ENCODE measurements at places on chromosomes 12 and 14.

- no peak for DNase-seq
These were observed 160.7 kb downstream of the PHLDA1 start for GRCh38 chr12:75870878-75871277.

GRCh38 chr12:104694161-104694560, 237.4 kb downstream of the CHST11 start:
- no peak for DNase-seq

DNA sequence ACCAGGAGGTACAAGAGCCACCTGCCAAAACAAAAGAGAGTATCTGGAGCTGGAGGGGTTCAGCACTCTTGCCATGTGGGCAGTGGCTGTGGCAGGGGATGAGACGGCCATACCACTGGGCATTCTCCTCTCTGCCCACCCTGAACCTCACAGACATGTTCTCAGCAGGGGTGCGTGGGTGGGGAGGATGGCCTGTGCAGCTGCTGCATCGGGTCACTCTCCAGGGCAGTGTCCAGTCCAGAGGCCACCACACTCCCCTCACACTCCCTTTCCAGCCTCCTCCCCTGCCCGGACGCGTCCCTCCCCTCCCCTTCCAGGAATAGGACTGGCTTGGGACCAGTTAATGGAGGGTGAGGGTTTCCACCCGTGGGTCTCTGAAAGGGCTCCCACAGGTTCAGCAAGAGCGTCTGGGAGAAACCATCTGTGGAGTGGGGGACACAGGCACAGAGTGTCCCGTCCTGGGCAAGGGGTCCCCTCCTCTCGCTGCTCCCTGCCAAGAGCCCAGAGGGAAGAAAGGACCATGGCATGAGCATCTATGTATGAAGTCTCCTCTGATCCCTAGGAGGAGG, 501 bp downstream of the C1R start:
- no peak for DNase-seq

DNA sequence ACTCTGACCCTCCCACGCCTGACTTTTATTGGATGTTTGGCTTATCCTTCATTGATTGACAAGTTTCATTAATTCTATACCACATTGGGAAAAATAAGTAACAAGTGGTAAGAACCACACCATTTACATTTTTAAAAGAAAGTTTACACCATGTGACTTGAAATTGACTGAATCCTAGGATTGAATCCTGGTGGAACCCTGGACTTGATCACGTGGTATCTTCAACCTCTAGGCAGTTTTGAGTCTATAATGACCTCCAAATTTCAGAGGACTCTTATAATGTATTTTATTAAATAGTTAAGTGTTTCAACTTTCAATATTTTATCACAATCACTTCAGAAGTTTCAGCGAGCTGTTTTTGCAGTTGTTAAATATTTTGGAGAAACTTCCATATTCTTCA, 172.0 kb downstream of the SLC6A15 start:
- DNase-seq: no peak

GRCh38 chr12:43836475-43836989, 651 bp downstream of the TMEM117 start:
- no peak for DNase-seq

DNA sequence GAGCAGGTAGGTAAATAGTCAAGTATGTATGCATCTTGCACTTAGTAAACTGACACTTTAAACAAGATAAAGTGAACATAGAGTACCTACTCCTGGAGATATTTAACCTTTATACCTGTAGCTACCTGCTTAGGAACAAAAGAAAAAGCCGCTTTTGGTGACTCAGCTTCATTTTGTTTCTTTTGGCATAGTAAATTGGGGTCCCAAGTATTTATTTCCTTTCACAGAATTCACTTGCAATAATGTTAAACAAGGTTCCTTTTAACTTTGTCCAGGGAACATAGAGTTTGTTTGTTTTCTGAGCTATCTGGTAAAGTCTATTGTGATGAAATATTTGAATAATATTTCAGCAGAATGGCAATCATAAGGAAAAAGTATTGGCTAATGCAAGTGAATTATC, 20.0 kb downstream of the SLCO1B3 start:
- no peak for DNase-seq

GRCh38 chr12:27176765-27177164, 67.3 kb upstream of the STK38L start:
- peak; percentile 18 for DNase-seq

DNA sequence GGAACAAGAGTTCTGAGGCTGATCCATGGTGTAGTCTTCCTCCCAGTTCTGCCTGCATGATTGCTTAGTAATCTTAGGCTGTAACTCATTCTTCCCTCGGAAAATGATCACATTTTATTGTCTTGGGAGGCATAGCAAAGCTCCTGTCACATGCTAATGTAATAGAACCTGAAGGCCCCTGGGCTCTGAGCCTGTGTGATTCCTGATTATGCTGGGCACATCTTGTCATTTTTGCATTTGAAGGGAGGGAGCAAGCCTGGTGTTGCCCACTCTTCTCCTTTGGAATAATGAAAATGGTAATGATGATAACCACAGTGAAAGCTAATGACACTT, 215.4 kb downstream of the MSRB3 start:
- no peak for DNase-seq

DNA sequence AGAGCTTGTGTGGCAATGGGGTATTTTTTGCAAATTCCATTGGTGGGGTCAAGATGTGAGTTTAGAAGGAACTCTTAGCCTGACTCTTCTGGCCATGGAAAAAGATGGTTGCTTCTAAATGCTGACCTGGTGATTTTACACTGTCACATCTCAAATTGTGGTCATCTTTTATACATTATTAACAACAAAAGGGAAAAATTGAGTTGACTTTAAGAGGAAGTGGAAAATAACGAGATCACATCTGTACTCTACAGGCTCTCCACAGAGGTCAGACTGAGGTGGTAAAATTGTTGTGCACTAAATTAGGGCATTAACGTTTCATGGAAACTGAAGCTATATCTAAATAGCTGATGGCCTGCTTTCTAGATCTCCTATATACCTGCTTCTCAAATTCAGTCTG, 44.7 kb downstream of the PTPN11 start:
- DNase-seq: no peak

DNA sequence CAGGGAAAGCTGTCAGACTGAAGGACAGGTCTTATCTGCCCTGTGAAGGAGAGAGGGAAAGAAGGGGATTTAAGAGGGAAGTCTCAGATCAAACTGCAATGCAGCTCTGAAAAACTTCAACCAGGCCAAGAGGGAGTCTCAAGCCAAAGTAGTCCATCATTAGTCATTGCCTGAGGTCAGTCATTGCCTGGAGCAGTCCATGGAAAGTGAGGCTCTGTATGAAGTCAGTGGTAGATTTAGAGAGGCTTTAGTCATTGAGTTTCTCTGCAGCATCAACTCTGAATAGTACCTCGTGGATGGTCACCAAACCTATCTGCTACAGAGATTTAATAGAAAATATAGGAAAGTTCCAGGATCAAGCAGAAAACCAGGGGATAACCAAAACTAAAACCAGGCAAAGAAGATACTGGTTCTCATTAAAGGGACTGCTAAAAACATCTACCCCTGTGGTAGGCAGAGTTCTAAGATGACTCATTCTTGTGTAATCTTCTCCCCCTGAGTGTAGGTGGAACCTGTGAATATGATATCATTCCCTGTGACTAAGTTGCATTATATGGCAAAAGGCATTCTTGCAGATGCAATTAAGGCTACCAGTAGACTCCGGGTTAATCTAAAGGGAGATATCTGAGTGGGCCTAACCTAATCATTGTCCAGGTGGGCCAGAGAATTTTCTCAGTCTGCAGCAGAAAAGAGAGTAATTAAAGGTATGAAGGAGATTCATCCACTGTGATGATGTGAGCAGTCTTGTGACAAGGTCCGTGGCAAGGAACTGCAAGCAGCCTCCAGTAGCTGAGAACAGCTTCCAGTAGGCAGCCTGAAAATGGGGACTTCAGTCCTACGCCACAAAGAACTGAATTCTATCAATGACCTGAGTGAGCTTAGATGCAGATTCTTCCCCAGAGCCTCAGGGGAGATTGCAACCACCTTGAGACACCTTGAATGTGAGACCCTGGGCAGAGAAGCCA, 123.1 kb downstream of the GALC start:
- no peak for DNase-seq

- no peak for DNase-seq
These were observed 797 bp downstream of the UNG start for GRCh38 chr12:109098183-109098604.

- no peak for DNase-seq
These were observed 229.4 kb downstream of the CHST11 start for GRCh38 chr12:104686196-104686595.

GRCh38 chr12:128088926-128089325, 178.0 kb upstream of the TMEM132C start:
- DNase-seq: no peak

- DNase-seq: no peak
These were observed 284.7 kb upstream of the PWP1 start for GRCh38 chr12:107400686-107401447.

DNA sequence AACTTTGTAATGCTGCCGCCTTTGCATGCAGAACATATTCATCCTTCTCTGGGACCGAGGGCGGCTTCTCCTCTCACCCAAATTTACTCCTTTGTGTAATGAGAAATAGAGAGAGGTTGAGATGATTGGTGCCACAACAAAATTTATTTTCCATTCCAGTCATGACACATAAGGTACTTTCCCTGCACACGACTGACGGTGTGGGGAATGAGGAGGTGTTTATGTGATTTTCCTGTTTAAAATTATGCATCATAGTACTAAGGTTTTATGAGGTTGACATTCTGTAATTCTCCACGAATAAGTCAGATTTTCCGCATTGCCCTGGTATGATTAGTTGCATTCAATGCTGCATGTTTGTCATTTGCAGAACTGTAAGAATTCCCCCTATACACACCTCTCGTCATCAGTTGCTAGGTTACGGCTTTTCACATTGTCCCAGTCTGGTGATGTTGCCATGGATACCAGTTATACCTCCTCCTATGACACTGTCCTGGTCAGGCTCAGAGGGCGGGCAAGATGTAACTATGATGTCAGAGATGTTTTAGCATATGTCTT, 23.1 kb downstream of the BICDL1 start:
- peak; percentile 77 for DNase-seq

DNA sequence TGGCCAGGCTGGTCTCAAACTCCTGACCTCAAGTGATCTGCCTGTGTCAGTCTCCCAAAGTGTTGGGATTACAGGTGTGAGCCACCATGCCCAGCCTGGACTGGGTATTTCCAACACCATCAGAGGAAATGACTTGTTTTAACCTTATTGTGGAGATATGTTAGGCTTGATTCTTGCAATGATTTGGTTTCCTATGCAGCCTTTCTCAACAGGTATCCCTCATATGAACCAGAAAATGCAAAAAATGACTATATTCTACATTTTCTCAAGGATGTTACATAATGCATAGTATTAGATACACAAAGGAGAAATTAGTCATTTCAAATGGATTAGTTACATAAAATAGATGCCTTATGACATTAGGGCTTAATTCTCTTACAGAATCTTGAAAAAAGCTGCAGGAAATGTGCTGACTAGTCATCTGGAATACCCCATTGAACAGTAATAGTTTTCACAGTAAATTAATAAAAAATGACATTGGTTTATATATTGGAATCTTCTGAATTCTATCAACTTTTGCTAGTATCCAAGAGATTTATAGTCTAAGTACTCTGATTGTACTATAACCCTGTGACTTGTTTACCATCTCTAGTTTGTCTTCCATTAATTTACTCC, 132.6 kb downstream of the INSM2 start:
- no peak for DNase-seq

- DNase-seq: no peak
These were observed at the start of gene RTN1 for GRCh38 chr14:59870277-59871165. Gene RTN1 (minus strand): TSS chr14:59870776. CDS start chr14:59870630, 146 bp downstream.

DNA sequence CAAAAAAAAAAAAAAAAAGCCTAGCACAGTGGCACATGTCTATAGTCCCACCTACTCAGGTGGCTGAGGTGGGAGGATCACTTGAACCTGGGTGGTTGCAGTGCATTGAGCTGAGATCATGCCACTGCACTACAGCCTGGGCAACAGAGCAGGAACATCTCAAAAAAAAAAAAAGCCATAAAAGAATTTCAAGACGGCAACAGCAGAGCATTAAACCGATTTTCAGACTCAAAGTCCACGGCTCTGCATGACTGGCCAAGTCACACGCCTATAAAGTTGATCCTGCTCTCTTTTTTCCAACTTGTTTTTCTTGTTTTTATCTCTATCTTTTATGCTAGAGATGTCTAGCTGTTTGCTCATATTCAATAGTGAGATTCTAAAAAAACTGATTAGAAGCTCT, 45.3 kb downstream of the FBXO34 start:
- no peak for DNase-seq

DNA sequence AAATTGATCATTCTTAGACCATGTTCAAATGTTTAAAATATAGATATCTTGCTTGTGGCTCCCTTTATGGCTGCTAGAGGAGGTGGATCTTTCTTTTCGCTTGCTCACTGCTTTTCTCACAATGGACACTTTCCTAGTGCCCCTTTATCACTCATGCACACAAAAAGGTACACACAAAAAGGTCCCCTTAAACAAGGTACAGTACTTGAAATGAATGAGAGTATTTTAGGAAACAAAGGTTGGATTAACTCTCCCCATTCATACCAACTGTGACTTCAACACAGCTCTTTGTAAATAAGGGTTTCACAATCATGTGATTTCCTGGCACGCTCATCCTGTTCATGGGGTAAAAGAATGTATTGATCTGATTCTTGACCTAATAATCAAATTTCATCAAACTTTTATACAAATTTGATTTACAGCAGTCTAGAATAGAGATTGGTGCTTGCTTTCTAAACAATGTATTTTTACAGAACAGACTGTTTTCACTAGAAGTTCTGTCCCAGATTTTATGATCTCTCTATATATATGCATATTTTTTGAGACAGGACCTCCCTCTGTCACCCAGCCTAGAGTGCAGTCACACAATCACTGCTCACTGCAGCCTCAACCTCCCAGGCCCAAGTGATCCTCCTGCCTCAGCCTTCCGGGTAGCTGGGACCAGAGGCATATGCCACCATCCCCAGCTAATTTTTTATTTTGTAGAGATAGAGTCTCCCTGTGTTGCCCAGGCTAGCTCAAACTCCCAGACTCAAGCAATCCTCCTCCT, 34.4 kb upstream of the EPS8 start:
- no peak for DNase-seq

DNA sequence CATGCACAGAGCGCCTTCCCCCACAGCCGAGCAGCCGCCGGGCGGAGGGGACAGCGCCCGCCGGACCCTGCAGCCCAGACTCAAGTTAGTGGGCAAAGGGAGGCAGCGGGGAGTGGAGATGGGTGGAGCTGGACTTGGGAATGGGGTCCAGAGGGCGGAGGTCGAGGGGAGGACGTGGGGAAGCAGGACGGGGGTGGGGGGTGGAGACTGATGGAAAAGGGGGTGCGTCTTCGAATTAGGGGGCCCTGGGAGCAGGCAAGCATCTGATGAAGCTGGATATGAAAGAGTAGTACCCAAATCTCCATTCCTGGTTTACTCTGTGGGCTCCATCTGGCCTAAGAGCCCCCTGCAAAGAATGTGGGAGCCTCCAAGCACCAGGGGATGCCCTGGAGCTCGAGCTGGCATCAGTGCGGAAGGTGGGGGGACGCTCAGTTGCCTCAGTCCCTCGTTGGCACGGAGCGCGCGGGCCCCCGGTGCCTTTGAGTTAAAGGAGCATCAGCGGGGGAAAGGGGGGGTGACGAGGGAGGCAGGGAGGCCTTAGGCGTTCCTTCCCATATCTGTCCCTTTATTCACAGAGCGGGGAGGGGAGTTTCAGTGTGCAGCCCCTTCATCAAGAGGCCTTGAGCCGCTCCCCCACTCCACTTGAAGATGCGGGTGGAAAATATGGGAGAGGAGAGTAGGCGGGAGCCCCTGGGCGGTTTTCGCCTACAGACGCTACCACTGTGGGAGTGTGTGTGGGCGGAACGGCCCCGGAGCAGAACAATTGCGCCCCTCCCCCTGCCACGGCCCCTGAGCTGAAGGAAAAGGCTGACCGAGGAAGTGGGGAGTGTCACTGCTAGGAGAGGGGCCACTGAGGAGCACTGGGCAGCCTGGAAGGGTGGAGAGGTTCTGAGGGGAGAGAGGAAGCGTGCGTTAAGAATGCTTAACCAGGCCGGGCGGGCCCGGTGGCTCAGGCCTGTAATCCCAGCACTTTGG, 644 bp downstream of the NAB2 start:
- DNase-seq: peak; percentile 56
